ENCODE measurements at places on chromosomes 6 and 20.
A peak's percentile ranks its signal among the peaks of the same experiment; 100 is the strongest.

GRCh38 chr6:43949551-43949991, 177.7 kb downstream of the MRPL14 start:
- DNase-seq = no peak

- DNase-seq = no peak
These were observed 562.7 kb downstream of the RFPL4B start for GRCh38 chr6:112909781-112910180.

DNA sequence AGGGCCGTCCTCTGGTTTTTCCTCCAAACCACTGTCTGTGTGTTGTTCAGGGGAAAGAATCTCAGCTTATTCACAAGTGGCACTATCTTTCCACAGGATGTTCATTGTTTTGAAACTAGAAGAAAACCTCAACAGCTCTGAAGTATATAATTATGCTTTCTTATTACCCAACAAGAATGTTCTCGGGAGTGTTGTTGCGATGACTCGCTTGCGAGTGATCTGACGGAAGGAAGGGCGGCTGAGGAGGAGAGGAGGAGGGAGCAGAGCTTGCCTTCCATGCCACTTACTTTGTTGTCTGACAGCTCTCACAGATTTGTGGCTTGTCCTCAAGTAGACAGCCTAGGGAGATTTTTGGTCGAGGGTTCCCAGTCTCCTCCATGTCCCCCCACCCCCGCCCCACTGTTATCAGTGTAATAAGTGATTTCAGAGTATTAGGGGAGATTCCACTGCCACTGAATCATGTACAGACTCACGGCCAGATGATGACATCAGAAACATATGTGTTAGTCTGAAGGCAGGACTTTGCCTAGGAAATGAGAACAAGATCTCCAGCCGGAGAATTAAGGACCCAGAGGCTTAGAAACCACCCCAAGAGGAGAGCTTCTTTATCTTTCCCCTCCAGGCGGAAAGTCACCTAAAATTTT, 80.7 kb upstream of the CCN6 start:
- peak; percentile 35 for DNase-seq

- no peak for DNase-seq
These were observed 44.8 kb upstream of the CTAGE9 start for GRCh38 chr6:131755597-131755996.

GRCh38 chr6:53916804-53917463, 122.1 kb downstream of the LRRC1 start:
- no peak for DNase-seq

DNA sequence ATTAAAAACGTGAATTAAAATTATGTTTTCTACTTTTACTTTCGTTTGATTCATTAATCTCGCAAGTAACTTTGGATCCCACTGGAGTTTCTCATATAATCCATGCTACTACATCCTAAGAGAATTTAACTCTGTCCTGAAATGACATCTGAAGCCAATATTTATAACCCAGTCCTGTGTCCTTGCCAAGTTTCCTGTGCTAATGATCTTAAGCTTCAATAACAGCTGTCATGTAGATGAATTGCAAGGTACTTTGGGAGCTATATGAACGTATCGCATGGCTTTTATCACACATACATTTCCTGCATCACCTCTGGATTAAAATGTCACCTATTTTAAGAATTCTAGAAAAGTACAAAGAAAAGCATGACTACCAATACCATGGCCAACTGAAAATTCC, 833.8 kb upstream of the CITED2 start:
- DNase-seq = no peak

DNA sequence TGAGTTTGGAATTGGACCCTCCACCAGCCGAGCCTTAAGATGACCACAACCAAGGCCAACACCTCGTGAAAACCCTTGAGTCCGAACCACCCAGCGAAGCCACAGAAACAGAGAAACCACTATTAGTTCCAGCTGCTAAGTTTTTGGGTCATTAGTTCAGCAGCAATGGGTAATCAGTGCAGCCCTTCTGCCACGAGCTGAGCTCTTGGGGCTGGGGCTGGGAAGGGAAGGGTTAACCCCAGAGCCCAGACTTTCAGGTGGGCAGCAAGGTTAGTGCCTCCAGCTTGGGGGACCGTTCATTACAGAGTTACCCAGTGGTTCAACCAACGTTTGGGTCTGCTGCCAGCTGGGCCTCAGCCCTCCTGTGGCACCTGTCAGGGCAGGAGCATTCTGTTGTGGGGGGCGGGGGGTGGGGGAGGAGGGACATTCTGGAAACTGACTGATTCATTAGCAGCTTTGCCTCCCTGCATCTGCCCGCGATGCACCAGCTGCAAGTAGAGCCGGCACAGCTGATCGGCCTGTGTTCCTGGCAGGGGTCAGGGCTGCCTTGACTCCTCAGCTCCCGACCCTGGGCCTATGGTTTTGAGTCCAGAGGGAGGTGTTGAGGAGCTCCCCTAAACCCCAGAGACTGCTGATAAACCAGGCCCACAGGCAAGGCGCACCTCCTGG, 52.7 kb downstream of the TGM2 start:
- no peak for DNase-seq

Data from stimulated activated CD4-positive, alpha-beta T cell treated with anti-CD3 and anti-CD28 coated beads, Interleukin-15, amount 100 ng/mL, for 1 hour (primary cell).